ENCODE measurements at places on chromosomes 6 and 20.

GRCh38 chr6:61886608-61887259 lies 399.3 kb downstream of the KHDRBS2 start:
- DNase-seq, result no peak
- H3K36me3 ChIP-seq, result no peaks in the 10 kb centered on the region
- H3K27me3 ChIP-seq, result no peaks in the 10 kb centered on the region
- H3K4me3 ChIP-seq, result no peak overlapping the region
- no peaks in the 10 kb centered on the region for H3K4me1 ChIP-seq
- no peak overlapping the region for H3K27ac ChIP-seq

DNA sequence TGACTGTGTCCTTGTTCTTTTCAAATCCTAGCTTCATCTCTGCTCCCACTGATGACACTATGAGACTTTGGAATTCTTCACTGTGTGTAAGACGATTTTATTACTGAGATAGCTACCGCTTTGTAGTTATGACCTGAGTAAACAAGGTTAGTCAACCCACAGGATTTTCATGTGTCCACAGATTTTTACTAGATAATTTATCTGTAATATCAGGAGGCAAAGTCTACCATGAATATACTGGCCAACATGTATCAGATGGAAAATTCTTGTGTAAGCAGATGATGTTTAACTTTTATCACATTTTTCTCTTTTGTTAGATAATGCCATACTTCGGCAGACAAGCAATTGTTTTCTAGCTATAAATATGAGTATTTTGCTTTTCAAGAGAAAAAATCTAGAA lies 119.8 kb downstream of the SGK1 start:
- H3K27ac ChIP-seq, result no peak overlapping the region
- no peaks in the 10 kb centered on the region for H3K27me3 ChIP-seq
- H3K36me3 ChIP-seq, result no peaks in the 10 kb centered on the region
- H3K4me1 ChIP-seq, result no peaks in the 10 kb centered on the region

GRCh38 chr6:57068061-57068460 lies 21.6 kb downstream of the KIAA1586 start:
- DNase-seq, result no peak
- no peaks in the 10 kb centered on the region for H3K36me3 ChIP-seq
- no peaks in the 10 kb centered on the region for H3K27me3 ChIP-seq
- H3K27ac ChIP-seq, result no peak overlapping the region
- H3K4me3 ChIP-seq, result no peak overlapping the region

DNA sequence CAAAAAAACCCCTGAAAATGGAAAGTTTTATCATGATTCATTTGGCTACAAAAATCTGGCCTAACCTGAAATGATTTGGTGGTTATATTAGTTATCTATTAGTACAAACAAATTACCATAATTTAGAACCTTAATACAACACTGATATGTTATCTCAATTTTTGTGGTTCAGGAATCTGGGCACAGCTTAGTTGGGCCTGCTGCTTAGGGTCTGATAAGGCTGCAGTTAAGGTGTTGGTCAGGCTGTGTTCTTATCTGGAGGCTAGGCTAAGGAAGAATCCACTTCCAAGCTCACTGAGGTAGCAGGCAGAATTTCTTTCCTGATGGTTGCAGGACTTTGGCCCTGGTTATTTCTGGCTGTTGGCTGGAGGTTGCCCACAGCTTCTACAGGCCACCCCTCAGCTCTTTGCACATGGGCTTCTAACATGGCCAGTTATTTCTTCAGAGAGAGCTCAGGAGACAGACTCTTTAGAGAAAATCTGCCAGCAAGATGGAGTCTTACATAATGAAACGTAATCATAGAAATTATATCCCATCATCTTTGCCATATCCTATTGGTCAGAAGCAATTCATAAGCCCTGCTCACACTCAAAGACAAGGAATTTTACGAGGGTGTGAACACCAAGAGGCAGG lies 11.4 kb downstream of the TRIM38 start:
- peaks cover 44% of the 10 kb centered on the region for H3K36me3 ChIP-seq
- H3K4me1 ChIP-seq, result no peaks in the 10 kb centered on the region
- no peak overlapping the region for H3K4me3 ChIP-seq
- H3K27me3 ChIP-seq, result no peaks in the 10 kb centered on the region
- H3K27ac ChIP-seq, result no peak overlapping the region

DNA sequence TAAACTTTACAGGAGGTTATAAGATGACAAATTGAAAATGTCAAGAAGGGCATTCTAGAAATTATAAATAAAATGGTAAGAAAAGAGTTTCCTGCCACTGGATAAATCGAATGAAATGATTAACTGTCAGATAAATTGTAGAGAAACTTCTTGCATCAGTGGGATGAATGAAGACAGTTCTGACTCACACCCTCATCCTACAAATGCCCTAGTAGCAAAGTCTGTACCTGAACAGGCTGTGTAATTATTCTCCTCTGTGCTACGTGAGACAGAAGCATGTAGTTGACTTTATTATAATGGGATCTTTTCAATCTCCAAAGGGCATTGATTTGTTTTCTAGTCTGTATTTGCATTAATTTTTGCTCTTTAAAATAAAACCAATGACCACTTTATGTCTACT lies 47.3 kb downstream of the IYD start:
- H3K36me3 ChIP-seq, result no peaks in the 10 kb centered on the region
- H3K27me3 ChIP-seq, result no peaks in the 10 kb centered on the region
- no peak for DNase-seq
- no peak overlapping the region for H3K4me3 ChIP-seq
